ENCODE measurements at places on chromosomes 6 and 20.

GRCh38 chr6:167906899-167907298, 80.2 kb downstream of the AFDN start:
- no peak for DNase-seq

DNA sequence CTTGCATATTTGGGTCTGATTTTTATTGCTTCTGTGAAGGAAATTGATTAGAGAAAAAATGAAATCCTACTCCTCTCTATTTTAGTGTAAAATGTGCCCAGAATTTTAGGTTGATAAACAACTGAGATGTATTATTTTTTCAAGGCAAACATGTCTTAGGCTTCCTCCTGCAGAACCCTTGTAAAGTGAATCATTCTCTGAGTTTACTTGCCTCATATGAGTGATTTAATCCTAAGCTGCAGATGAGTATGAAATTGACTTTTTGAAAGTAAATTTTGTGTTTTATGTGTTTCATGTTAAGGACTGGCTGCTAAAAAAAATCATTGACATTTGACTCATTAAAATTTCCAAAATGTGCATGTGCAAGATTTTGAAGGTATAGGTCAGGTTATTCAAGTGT, 138.5 kb upstream of the PHACTR1 start:
- DNase-seq = no peak

DNA sequence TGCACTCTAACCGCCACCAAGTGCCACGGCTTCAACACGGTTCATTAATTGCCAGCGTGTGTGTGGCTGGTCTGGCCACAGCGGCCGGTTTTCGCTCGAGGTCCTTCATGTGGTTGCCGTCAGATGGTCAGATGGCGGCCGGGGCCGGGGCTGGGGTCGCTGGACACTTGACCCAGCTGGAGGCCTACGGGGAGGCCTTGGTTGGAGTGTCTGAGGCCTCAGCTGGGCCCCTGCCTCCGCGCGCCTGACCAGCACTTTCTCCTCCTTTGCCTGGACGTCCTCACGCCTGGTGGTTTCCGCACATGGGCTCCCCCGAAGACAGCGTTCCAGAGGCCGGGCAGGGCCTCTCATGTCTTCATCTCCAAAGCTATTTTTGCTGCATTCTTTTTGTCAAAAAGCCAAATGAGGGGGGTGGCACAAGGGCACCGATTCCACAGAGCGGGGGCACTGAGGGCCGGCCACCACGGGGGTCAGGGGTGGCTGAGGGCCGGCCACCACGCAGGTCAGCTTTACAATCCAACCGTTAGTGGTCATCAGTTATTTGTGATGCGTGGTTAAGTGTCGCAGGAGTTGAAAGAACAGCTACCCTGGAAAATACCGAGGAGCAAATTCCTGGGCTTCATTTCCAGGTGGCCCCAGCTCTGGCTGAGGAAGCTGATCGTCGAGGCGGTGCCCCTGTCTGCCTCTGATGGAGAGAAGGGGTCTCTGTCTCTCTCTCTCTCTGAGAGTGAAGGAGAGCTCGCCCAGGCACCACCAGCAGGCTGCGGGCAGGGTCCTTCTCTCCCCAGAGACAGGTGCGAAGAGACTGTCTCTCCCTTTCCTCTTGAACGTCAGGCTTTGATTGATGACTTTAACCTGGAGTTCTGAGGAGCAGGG, 50.5 kb upstream of the FRMD1 start:
- no peak for DNase-seq

DNA sequence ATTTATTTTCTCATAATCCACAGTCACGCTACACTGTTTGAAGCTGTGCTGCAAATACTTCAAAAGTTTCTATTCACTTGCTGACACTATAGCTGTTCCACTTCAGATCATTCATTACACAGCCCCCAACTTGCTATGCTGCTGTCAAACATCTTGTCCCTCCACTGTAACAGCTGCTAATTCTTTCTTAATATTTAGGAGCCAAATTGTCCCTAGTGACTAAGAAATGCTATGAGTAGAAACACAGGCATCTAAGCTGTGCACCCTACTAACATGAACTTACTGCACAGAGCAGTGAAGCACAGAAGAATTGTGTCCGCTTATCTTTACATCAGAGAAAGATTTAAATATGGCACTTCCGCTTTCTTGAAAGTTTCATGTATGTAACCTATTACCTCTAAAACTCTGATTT, 91.3 kb downstream of the PDE10A start:
- DNase-seq = no peak

- DNase-seq = no peak
Observed at GRCh38 chr20:3158968-3159431, 665 bp downstream of the FASTKD5 start.

DNA sequence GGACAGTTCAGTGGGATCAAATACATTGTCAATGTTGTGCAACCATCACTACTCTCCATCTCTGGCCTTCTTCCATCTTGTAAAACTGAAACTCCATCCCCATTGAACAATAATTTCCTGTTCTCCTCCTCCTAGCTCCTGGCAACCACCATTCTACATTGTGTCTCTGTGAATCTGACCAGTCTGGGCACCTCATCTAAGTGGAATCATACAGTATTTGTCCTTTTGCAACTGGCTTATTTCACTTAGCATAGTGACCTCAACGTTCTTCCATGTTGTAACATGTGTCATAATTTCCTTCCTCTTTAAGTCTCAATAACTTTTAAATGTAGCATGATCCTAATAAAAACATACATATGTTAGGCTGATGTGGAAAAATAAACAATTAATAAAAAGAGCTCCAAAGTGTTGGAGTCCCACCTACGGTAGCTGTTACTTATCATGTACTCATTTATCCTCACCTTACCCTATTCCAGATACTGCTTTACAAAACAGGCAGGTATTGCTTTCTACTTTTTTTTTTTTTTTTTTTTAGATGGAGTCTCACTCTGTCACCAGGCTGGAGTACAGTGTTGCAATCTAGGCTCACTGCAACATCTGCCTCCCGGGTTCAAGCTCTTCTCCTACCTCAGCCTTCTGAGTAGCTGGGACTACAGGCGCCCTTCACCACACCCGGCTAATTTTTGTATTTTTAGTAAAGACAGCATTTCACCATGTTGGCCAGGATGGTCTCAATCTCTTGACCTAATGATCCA, 91.9 kb downstream of the TNFAIP3 start:
- DNase-seq = no peak

DNA sequence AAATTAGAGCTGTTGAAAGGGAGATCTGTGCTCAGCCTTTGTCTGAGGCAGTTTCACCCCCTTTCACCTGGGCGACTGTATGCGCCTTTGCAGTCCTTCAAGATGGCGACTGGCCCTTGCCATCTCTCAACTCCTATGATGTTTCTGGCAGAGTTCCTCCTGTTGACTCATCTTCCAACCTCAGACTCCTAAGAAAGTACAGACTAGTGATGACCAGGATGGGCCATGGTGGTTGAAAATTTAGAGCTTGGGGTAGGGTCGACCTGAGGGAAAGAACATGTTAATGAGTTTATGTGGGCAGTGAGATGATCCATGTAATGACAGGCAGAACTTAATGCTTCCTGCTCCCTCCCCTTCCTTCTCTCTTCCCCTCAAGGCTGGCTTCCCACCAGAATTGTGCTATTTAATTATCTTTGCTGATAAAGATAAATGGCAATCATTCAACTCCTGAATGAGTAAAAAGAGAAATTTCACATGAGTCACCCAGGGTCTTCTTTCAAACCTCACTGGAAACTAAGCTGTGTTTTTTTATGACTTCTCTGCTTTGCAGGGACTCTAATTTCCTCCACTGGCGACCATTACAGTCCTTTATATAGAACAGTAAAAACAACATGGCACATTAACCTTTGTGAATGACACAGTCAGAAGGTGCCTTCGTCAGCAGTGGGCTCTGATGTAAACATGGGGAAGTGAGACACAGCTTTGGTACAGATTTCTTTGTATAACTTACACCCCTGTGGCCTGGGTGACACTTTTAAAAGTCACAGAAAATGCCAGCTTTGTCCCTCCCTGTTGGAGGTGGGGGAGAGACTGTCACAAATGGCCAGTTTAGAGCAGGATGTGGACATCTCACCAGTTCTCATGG, 103.5 kb downstream of the SCP2D1 start:
- no peak for DNase-seq

GRCh38 chr6:64590965-64591675, 955.5 kb downstream of the PHF3 start:
- no peak for DNase-seq

DNA sequence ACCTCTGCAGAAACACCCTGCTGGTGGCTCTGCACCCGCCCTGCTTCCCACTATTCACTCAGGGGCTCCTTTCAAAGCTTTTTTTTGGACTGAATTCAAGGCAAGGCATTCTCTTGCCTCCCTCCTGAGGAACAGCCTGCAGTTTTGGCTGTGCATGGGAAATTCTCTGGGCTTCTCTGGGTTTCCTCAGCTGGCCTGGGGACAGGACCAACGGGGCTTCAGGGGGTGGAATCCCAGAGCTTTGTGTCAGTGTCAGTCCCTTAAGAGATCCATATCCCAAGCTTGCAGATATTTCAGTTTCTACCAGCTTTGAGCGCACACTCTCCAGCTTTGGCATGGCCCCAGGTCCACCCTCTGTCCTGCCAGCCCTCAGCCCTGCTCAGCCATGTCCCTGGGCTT, 2.0 kb downstream of the SCRT2 start:
- no peak for DNase-seq

DNA sequence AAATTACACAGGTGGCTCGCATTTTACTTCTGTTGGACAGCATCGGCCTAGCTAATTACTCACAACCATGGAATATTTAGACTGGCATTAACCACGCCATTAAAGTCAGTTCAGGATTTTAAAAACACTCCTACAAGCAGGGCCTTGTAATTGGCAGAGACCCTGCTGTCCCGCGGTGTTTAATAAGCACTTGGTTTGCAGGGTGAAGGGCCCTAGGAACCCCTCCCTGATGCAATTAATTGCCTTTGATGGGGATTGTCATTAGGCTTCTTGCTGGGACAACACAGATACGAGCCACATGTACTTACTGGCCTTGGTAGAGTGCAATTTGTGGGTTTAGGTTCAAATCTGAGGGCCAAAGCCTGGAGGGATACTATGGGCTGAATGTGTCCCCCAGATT, 7.8 kb upstream of the VSTM2L start:
- DNase-seq = no peak

DNA sequence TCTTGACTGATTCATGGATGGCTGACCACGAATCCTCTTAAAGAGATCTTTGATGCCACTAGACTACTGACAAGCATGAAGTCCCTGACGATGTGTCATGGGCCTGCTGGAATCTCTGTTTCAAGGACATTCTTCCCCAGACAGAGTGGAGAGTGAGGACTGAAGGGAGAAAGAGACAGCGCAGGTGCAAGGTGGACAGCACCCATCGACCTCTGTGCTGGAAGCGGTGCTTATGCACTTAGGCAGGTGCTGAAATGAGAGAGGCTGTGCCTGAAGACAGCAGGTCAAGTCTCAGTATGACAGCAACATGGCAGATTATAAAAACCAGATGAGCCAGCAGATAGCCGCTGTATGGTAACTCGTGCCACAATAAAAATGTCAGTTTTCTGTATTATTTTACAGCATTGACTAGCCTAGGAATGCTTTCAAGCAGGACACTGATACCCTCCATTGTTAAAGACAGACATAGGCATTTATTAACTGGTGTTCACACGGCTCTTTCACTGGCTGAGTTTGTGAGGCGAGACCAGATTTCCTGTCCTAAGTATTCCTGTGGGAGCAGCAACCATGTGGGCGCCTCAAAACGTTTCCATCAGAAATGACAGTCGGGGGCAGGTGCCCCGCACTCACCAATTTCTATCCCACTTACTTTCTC, 47.5 kb downstream of the FOXC1 start:
- DNase-seq = no peak

- no peak for DNase-seq
Observed at GRCh38 chr6:37171970-37172812, 2.2 kb downstream of the PIM1 start.

- DNase-seq = no peak
Observed at GRCh38 chr6:116019428-116019827, 41.3 kb downstream of the FRK start.
